Activated T-helper 17 cell treated with anti-CD3 and anti-CD28 coated beads, Interleukin-2, amount 50 U/mL, for 72 hours (primary cell): ENCODE measurements at places on chromosomes 2 and 18. TPM values are rescaled to one million over a fixed set of nuclear protein-coding genes. Genes with fewer than 3 reads are reported as not detected.

- ATAC-seq: no peak
Observed at GRCh38 chr2:39407516-39408296, 29.4 kb downstream of the MAP4K3 start.

DNA sequence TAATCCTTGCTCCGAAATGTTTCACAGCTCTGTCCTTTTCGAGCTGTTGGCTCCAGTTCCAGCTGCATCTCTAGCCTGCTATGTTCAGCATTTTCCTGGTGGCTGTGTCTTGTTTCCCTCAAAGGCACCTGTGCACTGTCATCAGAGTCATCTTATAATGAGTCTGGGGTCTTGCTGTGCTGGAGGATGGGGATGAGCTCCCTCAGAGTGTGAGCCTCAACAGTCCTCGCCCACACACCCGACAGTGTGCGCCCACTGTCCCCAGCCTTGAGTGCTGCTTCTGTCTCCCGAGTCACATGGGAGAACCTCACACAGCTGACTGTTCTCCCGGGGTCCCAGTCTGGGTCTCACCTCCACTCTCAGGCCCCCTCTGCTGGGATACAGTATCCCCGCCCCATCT lies 25.4 kb downstream of the SPP2 start:
- ATAC-seq: no peak

- ATAC-seq: no peak
Observed at GRCh38 chr2:159773426-159773825, 24.6 kb downstream of the CD302 start.

The KCNIP3 gene
- not detected for total RNA-seq

DNA sequence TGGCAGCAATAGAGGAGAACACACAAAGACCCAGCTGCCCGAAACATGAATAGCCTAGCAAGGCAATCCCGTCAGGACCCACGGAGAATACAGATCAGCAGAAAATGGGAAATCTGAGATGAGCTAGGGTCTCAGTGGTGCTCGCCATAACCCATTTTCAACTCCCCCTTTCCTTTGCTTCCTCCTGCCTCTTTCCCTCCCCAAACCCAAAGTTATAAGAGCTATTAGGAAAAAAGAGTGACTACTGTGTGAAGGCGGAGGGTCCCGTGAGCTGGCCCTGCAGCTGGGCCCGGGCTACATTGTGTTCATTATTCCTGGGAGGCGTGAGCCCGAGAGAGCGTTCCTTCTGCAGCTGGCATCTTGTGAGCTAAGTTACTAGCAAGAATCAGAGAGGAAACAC lies 118.4 kb downstream of the PID1 start:
- ATAC-seq: no peak
